ENCODE measurements at places on chromosomes 7 and 10.

DNA sequence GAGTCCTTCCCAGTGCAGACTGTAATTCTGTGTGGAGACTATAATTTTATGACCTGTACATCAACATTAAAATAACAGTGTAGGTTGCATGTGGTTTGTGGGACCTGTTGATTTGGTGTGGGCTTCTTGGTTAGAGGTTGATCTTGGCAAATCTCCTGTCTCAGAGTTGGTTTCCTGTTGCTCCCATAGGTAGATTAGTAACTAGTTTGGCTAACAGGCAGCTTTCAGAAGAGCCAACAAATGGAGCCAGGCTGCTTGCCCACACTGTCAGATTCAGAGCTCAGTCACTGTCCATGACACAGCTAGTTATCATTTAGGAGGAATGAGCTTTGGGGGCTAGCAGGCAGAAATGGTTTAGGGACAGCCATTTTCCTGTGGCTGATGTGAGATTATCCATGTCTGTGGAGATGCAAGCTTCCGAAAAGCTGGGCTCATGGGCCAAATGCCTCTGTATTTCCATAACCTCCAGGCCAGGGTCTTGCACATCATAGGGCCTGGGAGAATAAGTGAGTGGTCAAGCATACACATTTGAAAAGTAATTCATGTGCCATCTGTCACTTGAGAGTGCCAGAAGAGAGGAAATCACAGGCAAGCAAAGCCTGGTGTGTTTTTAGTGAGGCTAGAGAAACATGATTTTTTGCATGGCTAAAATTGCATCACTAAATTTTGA, 33.4 kb downstream of the CCM2 start:
- no peak for DNase-seq

DNA sequence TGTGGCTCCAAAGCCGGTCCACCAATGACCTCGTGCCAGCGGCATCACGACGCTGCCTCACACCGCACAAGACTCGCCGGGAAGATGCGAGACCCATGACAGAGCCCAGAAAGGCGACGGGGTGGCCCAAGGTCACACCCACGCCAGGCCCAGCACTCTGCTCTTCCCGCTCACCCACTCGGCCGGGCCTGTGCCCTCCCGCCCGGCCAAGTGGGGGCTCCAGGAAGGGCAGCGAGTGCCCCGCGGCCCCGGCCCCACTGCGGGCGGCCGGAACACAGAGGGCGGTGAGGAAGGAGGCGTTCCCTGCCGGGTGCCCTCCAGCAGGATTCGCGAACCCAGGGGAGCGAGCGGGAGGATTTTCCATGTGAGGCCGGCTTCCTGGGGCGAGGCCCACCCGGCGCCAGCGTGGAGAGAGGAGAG, 56.3 kb downstream of the PDGFA start:
- no peak for DNase-seq

GRCh38 chr10:107417446-107417845, 252.9 kb upstream of the SORCS1 start:
- no peak for DNase-seq

DNA sequence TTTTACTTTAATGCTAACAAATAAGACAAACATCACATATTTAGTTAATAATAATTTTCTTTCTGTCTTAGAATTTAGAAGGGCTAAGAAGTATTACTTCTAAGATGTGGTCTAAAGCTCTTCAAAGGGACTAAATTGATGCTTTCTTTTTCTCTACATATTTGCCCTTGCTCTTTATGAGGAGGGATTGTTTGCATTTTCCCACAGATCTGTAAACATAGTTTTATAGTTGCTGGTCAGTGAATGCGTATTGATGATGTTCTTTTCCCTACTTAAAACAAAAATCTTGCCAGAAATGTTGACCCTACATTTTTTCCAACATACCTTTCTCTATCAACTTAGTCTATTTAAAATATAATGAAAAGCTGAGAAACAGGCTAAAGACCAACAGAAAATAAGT, 372.4 kb upstream of the LRGUK start:
- no peak for DNase-seq

DNA sequence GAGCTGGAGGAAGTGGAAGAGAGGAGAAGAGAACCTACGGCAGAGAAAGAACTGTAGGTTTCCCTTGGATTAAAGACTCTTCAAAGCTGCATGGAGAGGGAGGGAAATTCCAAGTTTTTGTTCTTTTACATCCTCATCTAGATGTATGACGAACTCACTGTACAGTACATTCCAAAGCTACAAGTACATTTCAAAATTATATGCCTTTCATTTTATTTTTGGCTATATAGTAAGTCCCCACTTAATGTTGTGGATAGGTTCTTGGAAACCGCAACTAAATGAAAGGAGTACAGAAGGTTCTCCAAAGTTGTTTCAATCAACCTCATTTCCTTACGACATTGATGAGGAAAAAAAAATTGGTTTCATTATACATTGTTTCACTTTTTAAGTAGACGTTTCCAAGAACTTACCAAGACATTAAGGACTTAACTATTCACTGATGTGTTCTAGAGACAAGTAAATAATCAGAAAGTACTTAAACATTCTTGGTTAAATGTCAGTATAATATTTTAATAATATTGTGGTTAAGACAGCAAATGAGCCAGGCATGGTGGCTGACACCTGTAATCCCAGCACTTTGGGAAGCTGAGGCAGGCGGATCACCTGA, 16.1 kb upstream of the JMJD1C start:
- DNase-seq, result no peak

- no peak for DNase-seq
Measured at GRCh38 chr7:128726059-128726736, 13.0 kb upstream of the CALU start.

DNA sequence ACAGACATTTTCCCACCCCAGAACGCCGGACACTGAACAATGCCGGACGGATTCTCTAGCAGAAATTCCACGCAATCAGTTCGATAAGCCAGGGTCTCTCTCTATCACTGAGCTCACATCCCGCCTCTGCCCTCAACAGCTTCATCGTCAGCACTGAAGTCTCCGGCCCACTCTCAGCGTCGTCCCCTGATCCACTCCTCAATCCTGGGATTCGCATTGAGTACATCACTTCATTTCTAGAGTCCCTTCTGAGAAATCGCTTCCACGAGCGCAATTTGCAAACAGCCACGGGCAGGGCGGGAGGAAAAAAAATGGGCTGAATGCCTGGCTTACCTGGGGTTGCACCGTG, 365 bp downstream of the YME1L1 start:
- DNase-seq, result no peak

- no peak for DNase-seq
Measured at GRCh38 chr10:26909753-26910152, 49.0 kb upstream of the ABI1 start.

- DNase-seq, result no peak
Measured at GRCh38 chr10:17428351-17429097, 25.9 kb downstream of the ST8SIA6 start.

GRCh38 chr10:119299531-119299930, 92.2 kb downstream of the GRK5 start:
- no peak for DNase-seq

DNA sequence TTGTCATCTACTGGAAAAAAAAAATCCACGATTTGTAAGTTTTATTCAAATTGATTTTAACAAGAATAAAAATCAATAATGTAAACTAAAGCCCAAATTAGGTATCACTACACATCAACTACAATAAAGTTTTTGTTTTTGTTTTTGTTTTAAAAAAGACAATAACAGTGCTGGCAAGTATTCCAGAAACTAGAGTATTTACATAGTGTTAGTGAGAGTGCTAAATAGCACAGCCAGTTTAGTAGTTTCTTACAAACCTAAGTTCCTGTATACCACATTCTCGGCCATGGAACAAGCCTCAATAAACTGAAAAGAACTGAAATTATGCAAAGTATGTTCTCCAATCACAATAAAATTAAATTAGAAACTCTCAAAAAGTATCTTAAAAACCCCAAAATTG, 8.1 kb downstream of the ARHGAP12 start:
- DNase-seq, result no peak

DNA sequence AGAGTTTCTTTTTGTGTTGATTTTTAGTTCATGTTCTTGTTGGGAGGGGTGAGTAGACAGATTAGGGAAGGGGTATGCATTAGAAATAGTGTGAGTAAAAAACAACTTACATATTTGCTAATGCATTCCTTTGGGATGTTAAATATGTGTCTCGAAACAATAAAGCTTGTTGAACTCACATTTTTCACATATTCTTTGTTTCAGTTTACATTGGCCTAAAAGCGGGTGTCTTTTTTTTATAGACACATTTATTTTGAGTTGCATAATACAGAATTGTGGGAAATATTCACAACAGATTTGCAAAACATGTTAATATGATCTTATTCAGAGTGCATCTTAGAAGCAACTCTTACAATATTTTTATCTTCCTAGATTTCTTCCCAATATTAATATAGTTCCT, 337.5 kb upstream of the CNTNAP2 start:
- no peak for DNase-seq

GRCh38 chr7:150996376-150997074, 5.7 kb downstream of the NOS3 start:
- no peak for DNase-seq

- peak; percentile 100 for DNase-seq
Measured at GRCh38 chr10:46530249-46531186, 25.9 kb downstream of the GPRIN2 start.

DNA sequence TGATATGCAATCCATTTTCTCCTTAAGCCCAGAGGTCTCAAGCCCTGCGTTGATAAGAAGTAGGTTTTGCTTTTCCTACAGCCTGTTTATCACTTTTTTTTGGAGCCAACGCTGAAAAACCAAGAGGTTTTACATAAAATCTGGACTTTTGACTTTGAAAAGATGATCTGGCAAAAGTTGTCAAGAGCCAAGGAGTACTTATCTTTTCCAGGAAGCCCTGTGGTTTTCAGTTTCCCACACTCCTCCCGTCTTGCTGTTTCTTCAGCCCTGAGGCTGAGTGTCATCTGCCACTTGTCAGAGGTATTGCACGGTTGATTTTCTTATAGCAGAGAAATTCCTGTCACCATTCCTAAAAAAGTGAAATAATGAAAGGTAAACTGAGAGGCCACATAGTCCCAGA, 108.7 kb downstream of the TYW1 start:
- no peak for DNase-seq

GRCh38 chr7:13105209-13105608, 417.8 kb downstream of the ARL4A start:
- DNase-seq, result no peak

GRCh38 chr10:37789590-37789989, 67.8 kb downstream of the ZNF248 start:
- no peak for DNase-seq

GRCh38 chr7:21671859-21672258, 129.0 kb downstream of the DNAH11 start:
- DNase-seq, result no peak

GRCh38 chr10:42875388-42875755, 92.8 kb downstream of the BMS1 start:
- DNase-seq, result no peak

DNA sequence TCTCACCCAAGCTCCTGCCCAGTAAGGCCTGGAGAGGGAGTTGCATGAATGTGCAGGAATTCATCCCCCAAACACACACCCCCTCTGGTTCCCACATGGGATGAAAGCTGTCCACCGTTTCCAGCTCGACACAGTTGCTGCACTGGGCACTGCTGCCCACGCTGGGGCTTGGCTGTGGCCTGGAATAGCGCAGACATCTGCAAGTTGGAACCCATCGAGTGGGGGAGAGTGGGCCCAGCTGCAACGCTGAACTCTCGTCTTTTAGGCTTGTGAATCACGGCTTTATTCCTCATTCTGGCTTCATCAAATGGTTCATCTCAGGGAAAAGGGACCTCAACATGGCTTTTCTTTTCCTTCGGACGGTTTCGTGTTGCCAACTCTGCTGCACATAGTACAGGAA, 264.7 kb downstream of the DNAJB6 start:
- DNase-seq, result no peak

DNA sequence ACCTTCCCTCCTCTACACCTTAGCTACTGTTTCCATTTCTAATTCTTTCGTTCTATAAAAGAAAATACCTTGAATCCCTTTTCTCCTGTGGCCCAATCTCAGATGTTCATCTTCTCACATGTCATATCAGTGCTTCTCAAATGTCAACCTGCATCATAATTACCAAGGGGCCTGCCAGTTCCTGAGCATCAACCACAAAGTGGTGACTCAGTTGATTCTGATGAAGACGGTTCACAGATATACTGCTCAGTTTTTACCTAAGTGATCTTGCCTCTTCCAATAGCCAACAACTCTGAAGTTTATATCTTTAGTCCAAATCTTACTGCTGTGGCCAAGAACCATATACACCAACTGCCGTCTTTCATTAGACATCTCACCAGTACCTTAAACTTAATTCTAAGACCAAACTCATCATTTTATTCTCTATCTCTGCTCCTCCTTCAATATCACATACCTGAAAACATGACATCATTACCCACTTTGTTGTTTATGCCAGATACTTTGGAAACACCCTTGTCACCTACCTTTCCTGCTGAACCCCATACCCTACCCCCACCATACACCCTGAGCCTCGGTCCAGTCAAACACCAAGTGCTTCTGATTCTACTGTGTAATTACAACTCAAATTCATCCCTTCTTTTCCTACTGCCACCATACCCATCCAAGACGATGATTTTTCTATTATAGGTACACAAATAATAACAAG, 115.5 kb downstream of the LMBR1 start:
- no peak for DNase-seq

DNA sequence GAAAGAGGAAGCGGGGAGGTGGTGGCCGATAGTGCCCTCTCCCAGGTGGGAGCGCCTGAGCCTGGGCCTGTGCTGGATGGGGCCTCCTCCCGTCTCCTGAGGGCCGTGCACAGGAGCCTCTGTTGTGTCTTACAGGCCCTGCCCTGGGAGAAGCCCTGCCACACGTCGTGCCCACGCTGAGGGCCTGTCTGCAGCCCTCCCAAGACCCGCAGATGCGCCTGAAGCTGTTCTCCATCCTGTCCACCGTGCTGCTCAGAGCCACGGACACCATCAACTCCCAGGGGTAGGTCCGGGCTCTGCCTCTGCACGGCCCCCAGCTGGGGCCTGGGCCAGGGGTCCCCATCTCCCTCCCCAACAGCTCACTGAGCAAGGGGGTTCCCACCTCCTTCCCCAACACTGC, 43.3 kb upstream of the PRKAR1B start:
- DNase-seq, result no peak

DNA sequence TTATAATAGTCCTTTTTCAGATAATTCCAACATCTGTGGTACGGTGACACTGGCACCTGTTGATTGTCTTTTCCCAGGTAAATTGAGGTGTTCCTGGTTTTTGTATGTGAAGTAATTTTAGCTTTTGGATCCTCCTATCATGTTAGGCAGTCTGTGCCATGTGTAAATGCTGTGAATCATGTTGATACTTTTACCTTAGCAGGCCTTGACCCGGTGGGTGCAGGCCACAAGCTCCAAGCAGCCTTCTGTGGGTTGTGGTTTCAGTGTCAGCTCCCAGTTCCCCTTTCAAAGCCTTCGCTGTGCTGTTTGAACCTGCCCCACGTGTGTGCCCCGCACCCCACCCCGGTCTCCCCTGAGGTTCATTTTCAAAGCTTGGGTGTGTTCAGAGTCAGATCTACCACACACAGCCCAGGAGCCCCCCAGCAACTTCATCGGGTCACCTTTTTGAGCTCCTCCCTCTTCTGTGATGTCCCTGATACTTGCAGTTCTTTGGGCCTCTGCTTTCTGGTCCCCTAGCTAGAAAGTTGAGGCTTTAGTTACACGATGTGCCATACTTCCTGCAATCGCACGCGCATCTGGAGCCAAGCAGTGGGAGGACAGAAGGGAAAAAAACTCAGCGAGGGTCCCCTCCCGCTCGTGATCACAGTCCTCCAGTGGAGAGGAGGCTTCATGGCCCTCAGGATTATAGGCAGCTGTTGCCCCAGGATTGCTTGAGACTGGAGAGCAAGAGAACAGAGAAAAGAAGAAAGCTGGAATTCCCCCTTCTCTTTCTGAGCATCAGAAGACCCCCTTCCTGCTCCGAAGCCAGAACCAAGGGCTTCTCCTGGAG, 8.7 kb upstream of the BHLHA15 start:
- DNase-seq, result no peak
